ENCODE measurements at places on chromosomes 4 and X. TPM values are rescaled to one million over a fixed set of nuclear protein-coding genes. Genes with fewer than 3 reads are reported as not detected.

GRK4 gene
- total RNA-seq, result 4.2 TPM

ZFYVE28 gene
- 10.4 TPM for total RNA-seq

EDA gene
- total RNA-seq, result 8.7 TPM

FGFBP2 gene
- 5.2 TPM for total RNA-seq

CFAP99 gene
- not detected for total RNA-seq

FRG1 gene
- total RNA-seq, result 50.4 TPM

RAB33A gene
- not detected for total RNA-seq

MAMLD1 gene
- 2.2 TPM for total RNA-seq

HMX1 gene
- not detected for total RNA-seq

TLR7 gene
- total RNA-seq, result 0.67 TPM

FRMD7 gene
- not detected for total RNA-seq

TCEAL1 gene
- total RNA-seq, result 177 TPM

SLITRK4 gene
- total RNA-seq, result 0.35 TPM

FANCB gene
- total RNA-seq, result 2.4 TPM

HTN3 gene
- not detected for total RNA-seq

CPZ gene
- total RNA-seq, result not detected

TEX11 gene
- total RNA-seq, result not detected

JAKMIP1 gene
- 1.9 TPM for total RNA-seq

GAGE2A gene
- not detected for total RNA-seq

TAF7L gene
- total RNA-seq, result not detected

All from gastroesophageal sphincter (tissue), 4 donors.